T-helper 17 cell (primary cell): ENCODE measurements at places on chromosomes 1 and 21.

- no peak for DNase-seq
These were observed 110.4 kb downstream of the TNFSF18 start for GRCh38 chr1:172940174-172940855.

- DNase-seq = no peak
These were observed 21.6 kb downstream of the LAMB3 start for GRCh38 chr1:209630383-209631225.

GRCh38 chr1:31788825-31789256 is 24.7 kb upstream of the ADGRB2 start:
- no peak for DNase-seq

DNA sequence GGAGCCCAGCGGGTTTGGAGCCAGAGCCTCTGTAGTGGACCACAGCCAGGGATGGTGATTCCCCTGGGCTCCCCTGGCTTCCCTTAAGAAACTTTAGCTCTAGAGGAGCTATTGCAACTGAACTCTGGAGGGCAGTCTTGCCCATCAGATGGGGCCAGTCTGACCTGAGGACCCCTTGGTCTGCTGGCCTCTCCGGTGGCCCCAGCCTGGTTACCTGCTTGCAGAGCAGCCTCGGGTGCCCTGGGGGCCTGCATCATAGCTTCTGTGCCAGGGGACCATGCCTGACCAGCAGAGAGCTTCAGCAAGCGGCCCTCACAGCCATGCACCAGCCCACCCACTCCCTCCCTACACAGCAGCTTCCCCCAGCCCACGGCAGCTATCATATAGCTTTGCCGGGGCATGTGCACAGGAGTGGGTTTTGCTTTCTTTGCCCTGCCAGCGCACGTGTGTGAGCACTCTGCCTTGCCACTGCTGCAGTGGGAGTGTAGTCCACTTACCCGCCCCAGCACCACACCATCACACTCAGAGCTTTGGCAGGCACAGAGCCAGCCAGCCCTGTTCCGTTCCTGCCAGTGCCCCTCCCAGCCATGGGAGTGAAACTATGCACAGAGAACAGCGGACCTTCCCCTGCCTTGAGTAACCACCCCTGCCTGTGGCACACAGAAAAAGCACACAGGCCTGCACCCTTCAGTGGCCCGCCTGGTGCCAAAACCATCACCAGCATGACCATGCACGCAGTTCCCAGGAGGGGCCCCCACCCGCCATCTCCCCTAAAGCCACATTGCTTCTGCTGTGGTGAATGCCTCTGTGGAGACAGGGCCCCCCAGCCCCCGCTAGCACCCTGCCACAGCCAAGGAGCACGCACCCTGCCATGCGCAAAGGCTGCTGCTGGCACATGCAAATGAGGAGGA is 442.9 kb upstream of the NEGR1 start:
- peak; percentile 9 for DNase-seq
